RKO (cell line): ENCODE measurements at places on chromosomes 1 and 21.

DNA sequence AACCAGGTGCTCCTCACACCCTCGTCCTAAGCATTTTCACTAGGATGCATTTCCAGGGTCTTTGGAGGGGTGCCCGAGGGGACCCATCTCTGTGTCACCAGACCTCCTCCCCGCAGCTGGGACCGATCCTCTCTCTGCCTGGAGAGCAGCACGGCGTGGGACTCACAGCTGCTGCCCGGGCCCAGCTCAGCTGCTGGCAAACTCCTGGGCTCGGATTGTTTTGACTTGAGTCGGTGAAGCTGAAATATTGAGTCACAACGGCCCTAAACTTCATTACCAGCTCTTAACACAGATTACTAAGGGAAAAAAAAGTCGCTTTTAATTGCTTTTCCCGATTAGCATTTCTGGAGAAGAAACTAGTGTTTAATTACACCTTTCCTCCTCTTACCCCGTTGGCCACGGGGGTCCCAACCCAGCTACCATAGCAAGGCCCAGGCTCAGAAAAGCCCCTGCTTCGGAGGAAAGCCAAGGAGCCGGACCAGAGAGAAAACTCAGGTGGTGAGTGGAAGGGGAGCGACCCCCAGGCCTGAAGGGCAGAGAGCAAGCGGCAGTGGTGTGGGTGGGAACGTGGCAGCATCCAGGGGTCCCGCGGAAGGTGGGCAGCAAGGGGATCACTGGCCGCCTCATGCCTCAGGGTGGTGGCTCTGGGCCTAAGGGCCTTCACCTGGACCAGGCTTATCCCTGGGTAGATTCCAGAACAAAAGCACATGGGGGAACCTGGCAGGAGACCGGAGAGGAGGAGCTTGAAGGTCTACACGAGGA, 41.7 kb downstream of the CASZ1 start:
- DNase-seq, result no peak

- DNase-seq, result no peak
These were observed 617.8 kb downstream of the MRPL39 start for GRCh38 chr21:24989516-24989915.

- no peak for DNase-seq
These were observed 51.2 kb downstream of the PIK3R3 start for GRCh38 chr1:46081206-46081605.

DNA sequence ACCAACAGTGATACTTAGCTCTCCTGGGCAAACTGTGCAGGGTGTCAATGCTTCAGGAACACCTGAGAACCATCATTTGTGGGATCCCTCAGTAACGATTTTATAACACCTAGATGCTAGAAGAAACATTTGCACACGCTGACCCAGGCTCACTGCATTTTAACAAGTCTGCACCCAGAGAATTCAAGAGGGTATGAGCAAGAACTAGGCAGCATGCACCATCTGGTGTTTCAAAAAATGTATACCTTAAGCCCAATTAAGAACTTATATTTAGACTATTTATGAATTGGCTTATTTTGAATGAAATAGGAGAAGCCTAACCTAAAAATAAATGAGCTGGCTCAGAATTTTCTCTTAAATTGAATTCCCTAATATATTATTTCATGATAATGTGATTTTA, 400.5 kb downstream of the GPATCH2 start:
- DNase-seq, result no peak

DNA sequence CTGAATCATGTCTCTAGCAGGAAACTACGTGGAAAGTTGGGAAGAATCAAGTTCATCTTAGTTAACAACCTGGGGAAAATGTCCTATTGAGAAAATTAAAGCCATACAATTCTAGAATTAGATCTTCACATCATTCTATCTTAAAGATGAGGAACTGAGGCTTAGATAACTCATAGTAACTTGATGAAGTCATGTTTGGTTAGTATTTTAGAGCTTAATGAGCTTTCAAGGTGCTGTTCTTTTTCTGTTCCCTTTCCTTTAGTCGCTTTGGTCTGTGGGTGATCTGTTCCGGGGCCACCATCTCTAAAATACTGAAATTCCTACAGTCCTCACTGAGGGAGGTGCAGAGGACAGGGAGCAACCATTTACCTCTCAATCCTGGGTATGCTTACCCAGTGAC, 4.3 kb upstream of the GLUL start:
- no peak for DNase-seq

- no peak for DNase-seq
These were observed 41.8 kb upstream of the CAMTA1 start for GRCh38 chr1:6743189-6744101.

- DNase-seq, result no peak
These were observed 164.7 kb downstream of the NEGR1 start for GRCh38 chr1:72117621-72118020.

GRCh38 chr1:161492827-161493226, 12.4 kb upstream of the FCGR2A start:
- no peak for DNase-seq

DNA sequence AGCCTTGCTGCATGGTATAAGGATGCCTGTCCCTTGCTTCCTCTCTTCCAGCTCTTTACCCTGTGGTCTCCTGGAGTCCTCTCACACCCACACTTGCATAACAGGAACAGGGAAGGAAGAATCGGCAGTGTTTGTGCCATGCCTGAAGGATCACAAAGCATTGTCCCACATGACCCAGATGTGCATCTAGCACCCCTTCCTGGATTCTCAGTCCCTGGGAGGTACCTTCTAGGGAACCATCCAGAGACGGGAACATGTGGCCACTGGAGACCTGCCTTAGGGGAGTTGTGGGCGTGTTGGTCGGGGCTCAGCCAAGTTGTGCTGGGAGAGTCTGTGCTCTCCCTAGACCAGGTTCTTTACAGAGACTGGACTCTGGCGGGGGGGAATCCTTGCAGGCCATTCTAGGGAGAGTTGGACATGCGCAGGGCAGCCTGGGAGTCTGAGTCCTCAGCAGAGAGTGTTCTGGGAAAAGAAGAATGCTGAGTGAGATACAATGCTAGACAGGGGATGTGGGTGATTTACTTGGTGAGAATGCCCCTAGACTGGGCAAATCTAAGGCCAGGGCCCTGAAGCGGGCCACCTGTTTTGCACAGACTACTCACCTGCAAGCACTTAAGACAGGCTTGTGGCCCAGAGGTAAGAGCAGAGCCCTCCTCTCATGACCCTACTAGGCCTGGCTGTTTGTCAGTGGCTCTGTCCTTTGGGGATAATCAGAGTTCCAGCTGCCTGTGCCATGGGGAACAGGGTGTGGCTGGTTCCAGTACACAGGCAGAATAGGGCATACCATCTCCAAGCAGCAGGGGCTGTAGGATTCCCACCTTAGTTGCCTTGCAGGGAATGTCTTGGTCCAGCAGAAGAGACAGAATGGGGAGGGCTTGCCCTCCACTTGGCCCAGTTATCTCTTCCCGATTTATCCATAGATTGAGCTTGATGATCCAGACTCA, 89.8 kb downstream of the MAN1C1 start:
- DNase-seq, result no peak

- DNase-seq, result peak; percentile 32
These were observed 43.9 kb downstream of the ABCG1 start for GRCh38 chr21:42262831-42263231.

GRCh38 chr1:43241413-43241836, 28.4 kb upstream of the TMEM125 start:
- DNase-seq, result peak; percentile 14
